ENCODE measurements at places on chromosomes 16 and 17. TPM values are rescaled to one million over a fixed set of nuclear protein-coding genes. Genes with fewer than 3 reads are reported as not detected.

The IKZF3 gene
- under 0.01 TPM for total RNA-seq

The DRC3 gene
- total RNA-seq = not detected

The DHX58 gene
- 1.4 TPM for total RNA-seq

The MCRIP1 gene
- 154 TPM for total RNA-seq

The ZNF652 gene
- total RNA-seq = 37.1 TPM

The RPH3AL gene
- 2.5 TPM for total RNA-seq

The NPIPB6 gene
- not detected for total RNA-seq

The USP43 gene
- total RNA-seq = 2.1 TPM

The RNF222 gene
- not detected for total RNA-seq

The NEK8 gene
- 1.1 TPM for total RNA-seq

The CYTH1 gene
- 18.9 TPM for total RNA-seq

The ITGAL gene
- not detected for total RNA-seq

The P2RX5 gene
- not detected for total RNA-seq

The SPATA32 gene
- not detected for total RNA-seq

The ALOX15B gene
- not detected for total RNA-seq

The TEX19 gene
- 0.34 TPM for total RNA-seq

The PRSS8 gene
- not detected for total RNA-seq

The NQO1 gene
- total RNA-seq = 193 TPM

The TIGD7 gene
- 2.1 TPM for total RNA-seq

The TNK1 gene
- total RNA-seq = not detected

The VTN gene
- total RNA-seq = 0.08 TPM

The ZNF747 gene
- 5.1 TPM for total RNA-seq

The CCL13 gene
- total RNA-seq = not detected

The GRIN2A gene
- not detected for total RNA-seq

The KRT33B gene
- total RNA-seq = 0.21 TPM

The ZNF385C gene
- total RNA-seq = not detected

The MFAP4 gene
- total RNA-seq = not detected

The SCRN2 gene
- total RNA-seq = 39.5 TPM

The SPEM1 gene
- not detected for total RNA-seq

The ZNF423 gene
- total RNA-seq = 3.0 TPM

The IGF2BP1 gene
- total RNA-seq = 8.7 TPM

The RUNDC3A gene
- not detected for total RNA-seq

The TBC1D3G gene
- not detected for total RNA-seq

The GRAPL gene
- total RNA-seq = not detected

The BAIAP3 gene
- 3.1 TPM for total RNA-seq

The DLX4 gene
- not detected for total RNA-seq

The C16orf78 gene
- not detected for total RNA-seq

The PAFAH1B1 gene
- 87.2 TPM for total RNA-seq

The TAT gene
- total RNA-seq = not detected

The PLXDC1 gene
- not detected for total RNA-seq

The SBK1 gene
- not detected for total RNA-seq

The BBS2 gene
- total RNA-seq = 54.4 TPM

The KCNH4 gene
- not detected for total RNA-seq

The MRPL58 gene
- total RNA-seq = 186 TPM

The METRNL gene
- total RNA-seq = 197 TPM

The SCGB1C2 gene
- total RNA-seq = not detected
